ENCODE measurements at places on chromosomes 1 and 21. TPM values are rescaled to one million over a fixed set of nuclear protein-coding genes. Genes with fewer than 3 reads are reported as not detected.

DNA sequence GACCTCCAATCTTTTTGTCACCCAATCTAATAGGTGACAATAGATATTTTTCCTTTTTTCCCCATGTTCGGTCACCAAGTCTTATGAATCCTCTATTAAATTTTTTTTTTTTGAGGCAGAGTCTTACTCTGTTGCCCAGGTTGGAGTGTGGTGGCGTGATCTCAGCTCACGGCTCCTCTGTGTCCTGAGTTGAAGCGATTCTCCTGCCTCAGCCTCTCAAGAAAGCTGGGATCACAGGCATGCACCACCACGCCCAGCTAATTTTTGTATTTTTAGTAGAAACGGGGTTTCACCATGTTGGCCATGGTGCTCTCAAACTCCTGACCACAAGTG, 42.5 kb upstream of the MTF1 start:
- no peak for DNase-seq

The PRAMEF33 gene
- not detected for polyA plus RNA-seq

- no peak for DNase-seq
These were observed 253.0 kb downstream of the GPR52 start for GRCh38 chr1:174700775-174701174.

GRCh38 chr1:222697826-222698225, 14.5 kb downstream of the AIDA start:
- DNase-seq, result no peak

- DNase-seq, result no peak
These were observed 1.8 kb upstream of the KCNJ15 start for GRCh38 chr21:38254970-38255369.

The TRIM46 gene
- polyA plus RNA-seq, result 1.9 TPM

DNA sequence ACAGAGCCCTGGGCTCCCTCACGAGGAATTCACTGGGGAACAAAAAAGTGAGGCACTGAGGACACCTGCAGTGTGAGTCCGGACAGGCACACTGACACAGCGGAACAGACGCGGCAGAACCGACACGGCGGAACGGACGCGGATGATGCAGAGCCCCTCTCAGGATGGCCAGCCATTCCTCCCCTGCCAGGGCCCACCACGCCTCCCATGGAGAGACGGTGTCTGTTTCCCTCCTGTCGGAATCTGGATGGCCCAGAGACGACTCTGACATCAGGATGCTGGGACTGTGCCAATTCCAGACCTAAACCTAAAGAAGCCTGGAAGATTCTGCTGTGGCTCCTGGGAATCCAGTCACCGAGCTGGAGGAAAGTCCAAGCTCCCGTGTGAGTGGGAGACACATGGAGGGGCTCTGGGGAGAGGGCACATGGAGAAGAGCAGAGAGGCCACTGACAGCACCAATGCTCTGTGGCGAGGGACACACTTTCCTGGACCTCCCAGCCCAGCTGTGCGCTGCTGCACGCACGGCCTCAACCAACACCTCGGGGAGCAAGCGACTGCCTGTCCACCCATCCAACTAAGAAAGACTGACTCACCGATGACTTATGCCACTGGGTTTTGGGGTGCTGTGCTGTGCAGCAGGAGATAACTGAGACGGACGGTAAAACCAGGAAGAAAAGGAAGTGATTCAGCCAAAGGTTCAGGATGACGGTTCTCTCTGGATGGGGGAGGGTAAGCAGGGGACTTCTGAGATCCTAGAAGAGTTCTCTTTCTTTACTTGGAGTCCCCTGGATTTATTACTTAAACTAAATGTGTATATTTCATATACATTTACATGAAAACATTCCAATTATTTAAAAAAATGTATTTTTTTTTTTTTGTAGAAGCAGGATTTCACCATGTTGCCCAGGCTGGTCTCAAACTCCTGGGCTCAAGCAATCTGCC, 23.3 kb downstream of the ZBTB17 start:
- peak; percentile 40 for DNase-seq

The PGBD5 gene
- 0.82 TPM for polyA plus RNA-seq

DNA sequence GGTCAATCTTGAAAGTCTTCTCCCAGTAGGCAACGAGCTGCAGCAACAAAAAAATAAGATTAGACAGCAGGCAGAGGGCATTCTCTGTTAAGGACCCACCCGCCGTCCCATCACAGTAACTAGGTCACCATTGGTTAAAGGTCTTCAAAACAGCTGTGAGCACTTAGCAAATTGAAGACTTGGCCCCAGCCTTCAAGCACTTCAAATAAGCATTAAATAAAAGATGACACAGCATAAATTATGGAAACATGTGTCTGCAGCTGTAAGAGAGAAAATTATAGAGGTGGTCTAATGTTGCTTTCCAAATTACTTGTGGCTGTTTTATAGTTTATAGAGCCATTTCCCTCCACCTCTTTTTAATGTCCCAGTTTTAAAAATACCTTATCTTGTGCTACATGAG, 61.2 kb downstream of the VANGL1 start:
- DNase-seq, result no peak

DNA sequence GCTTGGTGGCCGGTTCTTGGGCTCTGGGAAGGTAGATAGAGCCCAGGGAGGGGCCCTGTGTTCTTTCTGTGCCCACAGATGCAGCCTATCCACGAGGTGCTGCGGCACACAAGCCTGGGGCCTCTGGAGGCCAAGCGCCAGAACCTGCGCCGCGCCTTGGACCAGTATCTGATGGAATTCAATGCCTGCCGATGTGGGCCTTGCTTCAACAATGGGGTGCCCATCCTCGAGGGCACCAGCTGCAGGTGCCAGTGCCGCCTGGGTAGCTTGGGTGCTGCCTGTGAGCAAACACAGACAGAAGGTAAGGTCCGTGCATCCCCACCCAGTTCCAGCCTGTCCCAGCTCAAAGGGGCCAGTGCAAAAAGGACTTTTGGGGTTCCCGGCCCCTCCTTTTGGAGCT, 53.5 kb downstream of the C8B start:
- no peak for DNase-seq

- DNase-seq, result peak; percentile 41
These were observed 254.8 kb upstream of the VAMP3 start for GRCh38 chr1:7516341-7516740.

The ENO1 gene
- 876 TPM for polyA plus RNA-seq

- no peak for DNase-seq
These were observed 160.5 kb downstream of the ZBTB18 start for GRCh38 chr1:244211559-244211944.

- peak; percentile 42 for DNase-seq
These were observed 120.8 kb upstream of the RRP15 start for GRCh38 chr1:218164111-218164929.

GRCh38 chr1:234906654-234907053, 222.0 kb downstream of the TOMM20 start:
- DNase-seq, result no peak

The OR2L13 gene
- not detected for polyA plus RNA-seq

DNA sequence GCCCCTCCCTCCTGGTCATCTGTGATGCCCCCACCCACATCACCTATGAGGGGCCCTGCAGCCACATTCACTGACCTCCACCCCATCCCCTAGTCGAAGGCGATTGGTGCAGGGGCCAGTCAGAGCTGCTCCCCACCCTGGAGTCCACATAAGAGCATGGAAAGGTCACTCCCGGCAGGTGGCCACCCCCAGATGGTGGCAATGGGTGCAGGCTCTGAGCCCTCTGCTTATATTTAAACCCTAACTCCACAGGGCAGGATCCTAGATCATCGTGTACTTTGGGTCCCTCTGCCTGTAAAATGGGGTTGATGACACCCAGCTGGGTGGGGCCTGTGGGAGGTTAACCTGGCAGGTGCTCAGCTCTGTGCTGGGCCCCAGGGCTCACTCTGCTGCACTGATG, 186.8 kb upstream of the C1orf174 start:
- DNase-seq, result no peak

The PROX1 gene
- polyA plus RNA-seq, result 6.7 TPM

DNA sequence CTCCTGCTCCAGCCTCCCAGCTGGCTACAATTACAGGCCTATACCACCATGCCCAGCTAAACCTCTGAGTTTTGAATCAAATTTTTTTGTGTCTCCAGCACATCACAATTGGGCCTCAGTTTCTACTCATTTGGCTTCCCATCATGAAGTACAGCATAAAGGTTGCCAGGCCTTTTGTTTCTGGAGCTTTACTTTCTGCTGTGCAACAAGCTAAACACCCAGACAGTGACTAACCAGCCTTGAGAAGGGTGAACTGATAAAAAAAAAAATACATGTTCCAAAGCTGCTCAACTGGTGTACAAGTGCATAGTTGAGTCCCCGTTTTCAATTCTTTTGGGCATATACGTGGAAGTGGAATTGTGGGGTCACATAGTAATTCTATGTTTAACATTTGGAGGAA, 25.1 kb downstream of the TIAM1 start:
- DNase-seq, result no peak

The VAMP4 gene
- polyA plus RNA-seq, result 9.5 TPM

All from hepatocyte (in vitro differentiated cells).